ENCODE measurements at places on chromosomes 7 and 10.

- no peak for DNase-seq
These were observed 13.1 kb downstream of the EZH2 start for GRCh38 chr7:148871030-148871429.

- DNase-seq = no peak
These were observed 535 bp upstream of the TMEM72 start for GRCh38 chr10:44910602-44911001.

- no peak for DNase-seq
These were observed 18.0 kb downstream of the GIMAP4 start for GRCh38 chr7:150585199-150585598.

GRCh38 chr10:127679642-127680255, 57.2 kb upstream of the FOXI2 start:
- no peak for DNase-seq

GRCh38 chr10:35268323-35268722, 68.0 kb upstream of the CCNY start:
- no peak for DNase-seq

- peak; percentile 97 for DNase-seq
These were observed at the start of gene TCF7L2 for GRCh38 chr10:112949875-112950507. TSS of gene TCF7L2 (plus strand) at chr10:112950247. CDS start at chr10:112950757, 510 bp downstream.

All from lower lobe of right lung (tissue), 2 donors.